ENCODE measurements at places on chromosomes 12 and 14.

GRCh38 chr12:121805171-121806008 lies 1.6 kb downstream of the SETD1B start:
- no peak for DNase-seq

- DNase-seq: no peak
These were observed 9.4 kb upstream of the DCP1B start for GRCh38 chr12:2013527-2014223.

GRCh38 chr12:110266980-110267620 lies 13.9 kb upstream of the ATP2A2 start:
- peak; percentile 88 for DNase-seq

- no peak for DNase-seq
These were observed 232.1 kb downstream of the MON2 start for GRCh38 chr12:62698701-62699101.

- no peak for DNase-seq
These were observed 9.9 kb downstream of the SPIC start for GRCh38 chr12:101485021-101485420.

DNA sequence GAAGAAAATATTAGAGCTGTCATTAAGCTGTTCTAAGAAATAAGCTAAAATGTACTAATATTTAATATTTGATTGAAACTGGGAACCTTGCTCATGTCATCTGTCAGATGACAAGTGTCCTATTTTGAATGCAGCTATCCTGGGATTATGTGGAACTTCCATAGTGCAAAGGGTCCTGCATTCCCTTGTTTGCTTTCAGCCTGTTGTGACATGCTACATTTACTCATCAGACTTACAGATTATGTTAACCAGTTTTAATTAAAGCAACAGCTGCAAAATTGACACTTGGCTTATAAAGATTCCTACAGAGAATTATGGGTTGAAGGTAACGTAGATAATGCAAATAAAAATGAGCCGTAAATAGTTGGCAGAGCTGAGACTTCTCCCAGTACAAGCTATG lies 458.4 kb upstream of the RGS6 start:
- DNase-seq: peak; percentile 1

DNA sequence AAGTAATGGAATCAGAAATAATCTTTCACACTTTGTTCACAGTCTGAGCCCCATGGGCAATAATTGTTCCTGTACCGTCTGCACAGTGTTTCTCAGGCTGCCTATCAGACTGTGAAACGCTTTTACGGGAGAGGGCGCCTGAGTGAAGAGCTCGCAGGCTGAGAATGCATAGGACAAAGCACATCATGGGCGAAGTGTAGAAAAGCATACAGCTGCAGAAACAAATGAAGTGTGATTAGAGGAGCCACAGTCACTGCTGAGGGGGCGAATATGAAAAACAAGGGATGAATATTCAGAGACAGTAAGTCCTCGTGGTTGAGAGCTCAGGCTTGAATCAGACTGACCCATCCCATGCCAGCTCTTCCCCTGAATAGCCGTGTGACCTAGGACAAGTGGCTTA lies 438.4 kb upstream of the DCN start:
- DNase-seq: no peak

GRCh38 chr12:51531284-51531977 lies 59.6 kb upstream of the SCN8A start:
- no peak for DNase-seq

- DNase-seq: no peak
These were observed 62.6 kb upstream of the ESRRB start for GRCh38 chr14:76313303-76313702.

DNA sequence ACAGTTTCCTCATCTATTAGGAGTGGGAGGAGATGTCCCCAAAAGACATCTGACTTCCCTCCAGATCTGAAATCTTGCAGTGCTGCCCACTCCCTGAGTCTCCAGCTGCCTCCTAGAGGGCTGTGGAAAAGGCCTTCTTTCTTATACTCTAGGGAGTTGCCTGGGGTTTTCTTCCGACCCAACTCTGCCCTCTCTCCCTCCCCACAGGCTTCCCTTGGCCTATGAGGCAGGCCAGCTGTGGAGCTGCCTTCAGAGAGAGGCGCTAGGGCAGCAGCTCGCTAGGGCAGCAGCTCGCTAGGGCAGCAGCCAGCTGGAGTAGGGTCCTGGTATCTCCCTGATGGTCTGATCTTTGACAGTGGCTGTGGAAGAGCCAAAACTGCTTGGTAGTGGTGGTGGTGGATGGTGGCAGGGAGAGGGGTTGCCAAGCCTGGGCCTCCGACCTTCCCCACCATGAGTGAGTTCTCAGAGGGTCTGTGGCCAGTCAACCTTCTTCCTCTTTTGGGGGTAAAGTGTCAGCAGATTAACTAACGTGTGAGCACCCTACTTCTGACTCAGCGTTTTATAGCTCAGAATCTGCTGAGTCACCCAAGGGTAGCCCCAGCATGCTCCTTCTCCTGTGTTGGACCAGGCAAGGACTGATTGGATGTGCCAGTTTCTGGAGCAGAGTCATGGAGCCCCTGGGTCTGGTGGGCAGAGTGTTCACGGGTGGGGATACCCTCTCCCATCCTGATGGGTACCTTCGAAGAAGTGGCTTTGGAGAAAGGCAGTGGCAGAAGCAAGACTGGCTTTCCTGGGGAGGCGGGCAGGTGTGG lies 2.3 kb downstream of the SLC48A1 start:
- no peak for DNase-seq

- no peak for DNase-seq
These were observed 413.8 kb downstream of the BCL11B start for GRCh38 chr14:98858158-98858557.

DNA sequence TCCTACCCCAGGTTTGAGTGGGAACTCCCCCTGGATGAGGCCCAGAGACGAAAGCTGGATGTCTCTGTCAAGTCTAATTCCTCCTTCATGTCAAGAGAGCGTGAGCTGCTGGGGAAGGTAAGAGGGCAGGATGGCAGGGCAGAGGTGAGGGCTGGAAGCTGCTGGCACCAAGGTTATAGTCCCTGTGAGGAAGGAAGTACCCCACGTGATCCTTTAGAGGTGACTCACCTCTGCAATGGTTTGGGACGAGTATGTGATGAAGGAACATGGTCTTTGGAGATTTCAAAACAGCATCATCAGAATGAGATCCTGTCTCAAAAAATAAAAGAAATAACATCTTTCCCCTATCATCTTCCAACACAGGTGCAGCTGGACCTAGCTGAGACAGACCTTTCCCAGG lies 9.2 kb upstream of the MYL6B start:
- DNase-seq: no peak

DNA sequence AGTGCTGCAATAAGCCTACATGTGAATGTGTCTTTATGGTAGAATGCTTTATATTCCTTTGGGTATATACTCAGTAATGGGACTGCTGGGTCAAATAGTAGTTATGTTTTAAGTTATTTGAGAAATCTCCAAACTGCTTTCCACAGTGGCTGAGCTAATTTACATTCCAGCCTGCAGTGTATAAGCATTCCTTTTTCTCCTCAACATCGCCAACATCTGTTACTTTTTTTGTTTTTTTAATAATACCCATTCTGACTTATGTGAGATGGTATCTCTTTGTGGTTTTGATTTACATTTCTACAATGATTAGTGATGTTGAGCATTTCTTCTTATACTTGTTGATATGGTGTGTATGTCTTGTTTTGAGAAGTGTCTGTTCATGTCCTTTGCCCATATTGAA lies 1186.2 kb downstream of the BCL11B start:
- no peak for DNase-seq
